Heart right ventricle (tissue), 16 donors: ENCODE measurements at places on chromosomes 16 and 17. TPM values are rescaled to one million over a fixed set of nuclear protein-coding genes. Genes with fewer than 3 reads are reported as not detected.

SLC7A6 gene
- total RNA-seq = 28.4 TPM

FMNL1 gene
- 28.7 TPM for total RNA-seq

- H3K27ac ChIP-seq = no peak overlapping the region
- H3K36me3 ChIP-seq = no peaks in the 10 kb centered on the region
- H3K4me3 ChIP-seq = no peak overlapping the region
- peaks cover 9% of the 10 kb centered on the region for H3K4me1 ChIP-seq
- no peaks in the 10 kb centered on the region for H3K27me3 ChIP-seq
These were observed 25.4 kb downstream of the MPP2 start for GRCh38 chr17:43881758-43882505.

- no peak overlapping the region for H3K27ac ChIP-seq
- no peaks in the 10 kb centered on the region for H3K27me3 ChIP-seq
- no peaks in the 10 kb centered on the region for H3K36me3 ChIP-seq
These were observed 921 bp downstream of the RND2 start for GRCh38 chr17:43025766-43026537.

DNA sequence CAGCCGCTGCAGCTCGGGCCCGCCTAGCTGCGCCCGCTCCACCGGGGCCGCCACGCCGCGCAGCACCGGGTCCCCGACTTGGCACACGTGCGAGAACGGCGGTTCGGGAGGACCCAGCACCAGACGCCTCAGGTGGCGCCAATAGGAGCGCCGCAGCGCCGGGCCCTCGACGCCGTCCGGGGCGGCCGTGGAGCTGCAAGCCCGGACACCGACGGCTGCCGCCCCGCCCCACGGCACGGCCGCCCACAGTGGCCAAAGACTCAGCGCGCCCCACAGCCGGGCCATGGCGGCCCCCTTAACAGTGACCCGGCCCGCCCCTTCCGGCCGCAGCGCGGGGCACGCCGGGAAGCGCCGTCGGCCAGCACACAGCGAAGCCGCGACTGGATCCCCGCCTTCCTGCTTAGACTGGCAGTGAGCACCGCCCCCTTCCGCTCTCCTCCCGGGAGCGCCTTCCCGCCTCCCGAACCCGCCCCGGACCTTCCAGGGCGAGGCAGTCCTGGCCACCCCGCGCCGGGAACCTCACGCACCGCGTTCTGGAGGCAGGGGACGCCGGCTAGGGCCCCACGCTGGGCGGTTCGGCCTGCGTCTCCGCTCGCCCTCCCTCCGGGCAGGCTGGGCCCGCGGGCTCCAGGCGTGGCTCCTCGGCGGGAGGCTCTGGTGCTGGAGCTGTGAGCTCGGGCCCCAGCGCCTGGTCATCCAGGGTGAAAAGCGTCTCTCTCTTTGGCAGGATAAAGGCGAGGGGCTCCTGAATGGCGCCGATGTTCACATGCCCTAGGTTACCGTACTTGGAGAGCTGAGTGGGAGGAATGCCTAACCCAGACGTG, at the start of gene PDF:
Gene PDF (minus strand): TSS at position 303 of the 824 bp plus-strand sequence. CDS start 18 bp downstream, at position 285.
- peaks cover 3% of the 10 kb centered on the region for H3K4me1 ChIP-seq
- H3K36me3 ChIP-seq = no peaks in the 10 kb centered on the region
- peak within 1 kb of the TSS; percentile 92 for H3K4me3 ChIP-seq
